Activated T-cell treated with anti-CD3 and anti-CD28 coated beads, Interleukin-2, amount 50 U/mL, for 1 hour (primary cell): ENCODE measurements at places on chromosomes 4 and X.

DNA sequence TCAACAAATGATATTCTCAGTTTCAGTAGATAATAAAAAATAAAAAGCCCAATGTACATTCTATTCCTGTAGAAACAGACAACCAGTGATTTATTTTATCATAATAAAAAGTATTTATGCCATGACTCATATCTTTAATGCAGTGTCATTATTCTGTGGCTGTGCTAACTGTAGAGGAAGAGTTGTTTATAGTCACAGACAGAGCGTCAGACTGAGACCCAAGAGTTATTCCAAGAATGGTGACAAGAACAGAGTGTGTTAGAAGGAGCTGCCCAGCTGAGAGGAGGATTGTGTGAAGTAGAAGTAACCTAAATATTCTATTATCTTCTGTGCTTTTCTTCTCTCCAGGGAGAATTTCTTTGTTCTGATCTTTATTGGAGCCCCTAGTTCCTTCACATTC, 210.7 kb downstream of the PPP1R2C start:
- no peak for DNase-seq

- no peak for DNase-seq
Measured at GRCh38 chrX:115547448-115547847, 13.5 kb upstream of the PLS3 start.

DNA sequence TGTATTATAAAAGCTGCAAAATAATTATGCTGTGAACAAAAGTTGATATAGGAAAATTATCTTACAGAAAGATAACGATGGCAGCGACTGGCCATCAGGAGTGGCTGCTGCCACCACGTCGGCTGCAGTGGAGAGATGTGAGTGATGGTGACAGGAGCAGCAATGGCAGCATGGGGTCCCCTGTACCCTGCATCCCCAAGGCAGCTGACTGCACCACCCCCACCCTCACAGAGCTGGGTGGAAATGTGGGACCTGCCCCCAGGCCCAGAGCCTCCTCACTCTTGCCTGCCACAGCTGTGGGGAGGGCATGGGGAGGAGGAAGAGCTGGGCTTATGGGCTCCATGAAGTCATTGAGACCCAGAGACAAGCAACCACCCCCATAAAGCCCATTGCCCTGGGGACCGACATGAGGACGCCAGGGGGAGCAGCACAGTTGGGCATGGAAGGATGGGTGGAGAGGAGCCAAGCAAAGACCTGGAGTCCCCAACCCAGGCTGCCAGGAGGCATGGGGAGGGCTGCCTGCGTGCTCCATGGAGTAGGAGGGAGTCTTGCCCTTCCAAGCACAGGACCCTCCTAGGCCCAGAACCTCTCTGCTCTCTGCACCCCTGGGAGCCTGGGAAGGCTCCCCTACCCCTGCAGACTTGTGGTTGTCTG, 1090.5 kb downstream of the PCDH18 start:
- no peak for DNase-seq

GRCh38 chr4:144818136-144818535, 172.2 kb downstream of the HHIP start:
- no peak for DNase-seq

- no peak for DNase-seq
Measured at GRCh38 chr4:150078579-150079080, 385 bp downstream of the DCLK2 start.

GRCh38 chr4:89469516-89469915, 161.9 kb upstream of the GPRIN3 start:
- no peak for DNase-seq

DNA sequence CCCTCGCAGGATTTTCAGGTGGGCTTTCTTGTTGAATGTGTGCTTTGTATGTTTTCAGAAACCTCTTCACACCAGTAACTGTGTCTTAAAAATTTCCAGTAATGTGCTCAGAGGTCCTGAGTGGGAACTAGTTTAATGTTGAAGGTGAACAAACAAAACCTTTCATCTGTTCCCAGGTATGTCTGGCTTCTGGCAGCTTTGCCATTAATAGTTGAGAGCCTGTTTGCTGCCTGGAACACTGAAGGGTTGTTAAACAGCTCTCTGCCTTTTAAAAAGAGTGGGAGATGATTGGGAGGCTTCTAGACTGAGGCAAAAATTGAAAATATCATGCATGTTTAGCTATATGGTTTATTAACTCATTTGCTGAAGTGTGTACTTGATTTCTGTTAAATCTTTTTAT, 161.2 kb upstream of the AGTR2 start:
- DNase-seq: no peak

GRCh38 chrX:149799095-149799714, 17.5 kb downstream of the MAGEA9 start:
- no peak for DNase-seq

DNA sequence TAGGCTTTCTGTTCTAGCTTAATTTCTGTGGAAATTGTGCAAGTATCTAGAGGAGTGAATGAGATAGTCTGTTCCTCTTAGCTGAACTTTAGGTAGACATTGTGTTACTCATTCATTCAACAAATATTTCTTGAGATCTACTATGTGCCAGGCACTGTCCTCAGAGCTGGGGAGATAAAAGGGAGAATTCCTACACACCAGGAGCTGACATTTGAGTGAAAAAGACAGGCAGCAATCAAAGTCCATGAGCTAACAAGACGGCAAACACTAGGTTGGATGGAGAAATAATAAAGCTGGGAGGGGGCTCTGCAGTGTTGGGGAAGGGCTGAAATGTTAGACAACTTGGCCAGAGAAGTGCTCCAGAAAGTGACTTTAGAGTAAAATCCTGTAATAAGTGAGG, 80.1 kb downstream of the MED28 start:
- no peak for DNase-seq

- no peak for DNase-seq
Measured at GRCh38 chrX:10104958-10105658, 51.7 kb upstream of the CLCN4 start.

- no peak for DNase-seq
Measured at GRCh38 chrX:141278306-141278705, 36.0 kb upstream of the SPANXC start.

DNA sequence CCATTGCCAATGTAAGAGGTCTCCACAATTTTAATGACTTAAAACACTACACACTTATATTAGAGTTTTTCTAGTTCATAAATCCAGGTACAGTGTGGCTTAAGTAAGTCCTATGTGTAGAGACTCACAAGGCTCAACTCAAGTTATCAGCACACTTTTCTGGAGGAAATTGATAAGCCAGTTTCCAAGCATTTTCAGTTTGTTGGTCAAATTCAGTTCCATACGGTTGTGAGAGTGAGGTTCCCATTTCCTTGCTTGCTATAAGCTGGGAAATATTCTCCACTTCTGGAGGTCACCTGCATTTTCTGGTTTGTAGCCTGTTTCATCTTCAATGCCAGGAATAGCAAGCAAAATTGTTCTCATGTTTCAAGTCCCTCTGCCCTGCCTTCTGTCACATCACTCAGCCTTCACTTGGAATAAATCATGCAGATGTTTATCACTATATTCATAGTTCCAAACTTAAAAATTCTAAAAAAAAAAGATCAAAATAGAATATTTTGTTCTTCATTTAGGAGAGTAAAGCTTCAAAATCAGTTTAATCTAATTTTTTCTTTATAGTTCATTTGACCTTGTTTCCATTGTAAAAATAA, 1137.5 kb upstream of the INTU start:
- DNase-seq: no peak

- DNase-seq: no peak
Measured at GRCh38 chrX:100812216-100813158, 7.7 kb upstream of the CSTF2 start.

GRCh38 chrX:69535661-69536060, 31.5 kb downstream of the NALF2 start:
- DNase-seq: no peak

- no peak for DNase-seq
Measured at GRCh38 chr4:2255501-2256155, 6.3 kb downstream of the MXD4 start.
